ENCODE measurements at places on chromosomes 12 and 14.

DNA sequence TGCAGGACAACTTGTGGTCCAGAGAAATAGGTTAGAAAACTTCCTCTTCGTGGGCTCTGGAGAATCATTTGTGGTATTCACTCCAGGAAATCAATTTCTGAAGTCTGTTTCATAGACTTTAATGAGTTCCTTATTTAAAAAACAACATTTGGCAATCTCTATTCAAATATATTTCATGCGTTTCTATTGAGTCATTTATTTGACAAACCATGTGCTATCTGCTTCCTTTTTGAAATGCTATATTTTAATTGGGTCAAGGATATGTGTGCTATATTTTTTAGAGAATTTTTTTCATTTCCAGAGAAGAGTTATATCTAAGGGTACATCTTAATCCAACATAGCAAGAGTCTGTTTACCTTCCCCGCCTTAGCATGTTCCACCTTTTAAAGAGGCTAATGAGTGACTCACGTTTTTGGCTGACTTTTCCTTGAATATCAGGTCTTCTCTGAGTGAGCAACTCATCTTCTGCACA lies 252.4 kb upstream of the EGLN3 start:
- peak; percentile 9 for DNase-seq

DNA sequence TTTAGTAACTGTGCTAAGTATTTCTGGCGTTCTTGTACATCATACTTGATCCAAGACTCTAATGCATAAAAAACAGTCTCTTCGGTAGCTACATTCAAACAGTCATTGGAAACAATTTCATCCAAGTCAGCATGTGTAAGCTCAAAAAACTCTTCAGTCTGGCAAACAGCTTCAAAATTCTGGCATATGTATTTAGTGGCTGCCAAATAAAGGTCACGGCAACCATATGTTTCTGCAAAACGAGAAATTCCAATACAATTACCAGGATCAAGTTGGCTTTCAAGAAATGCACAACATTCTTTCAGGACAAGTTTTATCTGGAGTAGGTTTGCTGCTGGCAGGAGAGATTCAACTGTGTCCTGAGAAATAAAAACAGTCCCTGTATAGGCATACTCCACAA lies 16.5 kb downstream of the KLHL28 start:
- peak; percentile 30 for DNase-seq

DNA sequence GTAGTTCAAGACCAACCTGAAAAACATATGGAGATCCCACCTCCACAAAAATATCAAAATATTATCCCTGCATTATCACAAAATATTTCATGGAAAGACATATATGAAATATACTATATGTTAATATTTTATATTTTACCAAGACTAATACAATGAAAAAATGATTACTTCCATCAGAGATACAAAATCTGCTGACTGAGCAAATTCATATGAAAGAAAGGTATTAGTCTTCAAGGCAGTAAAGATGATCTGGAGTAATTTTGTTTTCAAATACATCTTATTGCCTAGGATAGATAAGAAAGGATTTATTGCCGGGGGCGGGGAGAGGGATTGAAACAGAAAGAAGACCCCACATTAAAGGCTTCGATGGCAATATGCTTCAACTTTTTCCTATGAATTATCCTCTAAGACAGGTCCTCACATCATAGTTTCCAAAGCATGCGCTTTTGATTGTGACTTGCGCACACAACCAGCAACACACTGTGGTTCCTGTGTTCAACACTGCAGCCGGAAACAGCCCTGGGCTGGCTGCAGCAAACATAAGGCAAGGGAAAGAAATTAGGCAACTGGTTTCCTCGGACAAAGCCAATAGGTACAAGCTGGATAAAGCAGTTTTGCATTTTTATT lies 83.2 kb downstream of the SPPL3 start:
- DNase-seq = no peak

- DNase-seq = no peak
These were observed 1.3 kb downstream of the TRPV4 start for GRCh38 chr12:109831929-109832328.

DNA sequence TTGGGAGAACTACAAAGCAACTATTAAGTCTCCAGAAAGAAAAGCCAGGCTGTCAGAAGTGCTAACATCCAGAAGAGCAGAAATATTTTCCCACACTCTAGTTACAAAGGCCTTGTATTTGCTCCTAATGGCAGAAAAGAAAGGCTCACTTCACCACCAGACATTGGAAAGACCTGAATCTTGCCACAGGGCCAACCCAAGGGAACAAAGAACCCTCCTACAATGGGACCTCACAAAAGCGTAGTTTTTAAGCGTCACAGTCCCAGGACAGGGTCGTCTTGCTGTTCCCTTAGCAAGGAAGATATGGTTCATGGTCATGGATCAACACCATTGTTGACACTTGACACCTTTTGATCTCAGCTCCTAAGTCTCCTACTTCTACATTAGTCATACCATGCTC lies 119.1 kb downstream of the RPS29 start:
- DNase-seq = no peak

- DNase-seq = no peak
These were observed 14.9 kb downstream of the C2CD5 start for GRCh38 chr12:22529281-22530060.

- no peak for DNase-seq
These were observed 117.9 kb downstream of the PDE3A start for GRCh38 chr12:20486233-20486632.

DNA sequence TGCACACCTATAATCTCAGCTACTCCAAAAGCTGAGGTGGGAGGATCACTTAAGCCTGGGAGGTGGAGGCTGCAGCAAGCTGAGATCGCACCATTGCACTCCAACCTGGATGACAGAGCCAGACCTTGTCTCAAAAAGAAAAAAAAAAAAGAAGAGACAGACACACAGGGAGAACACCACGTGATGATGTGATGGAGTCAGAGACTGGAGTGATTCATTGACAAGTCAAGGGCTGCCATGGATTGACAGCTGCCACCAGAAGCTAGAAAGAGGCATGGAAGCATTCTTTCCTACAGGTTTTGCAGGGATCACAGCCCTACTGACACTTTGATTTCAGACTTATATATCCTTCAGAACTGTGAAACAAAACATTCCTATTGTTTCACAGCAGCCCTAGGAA lies 3.5 kb upstream of the HCFC2 start:
- no peak for DNase-seq

GRCh38 chr14:83120187-83120586 lies 1586.5 kb upstream of the SEL1L start:
- no peak for DNase-seq

- peak; percentile 85 for DNase-seq
These were observed 824 bp downstream of the TBK1 start for GRCh38 chr12:64452559-64453329.

- no peak for DNase-seq
These were observed 90.0 kb downstream of the RNF34 start for GRCh38 chr12:121489874-121490273.

DNA sequence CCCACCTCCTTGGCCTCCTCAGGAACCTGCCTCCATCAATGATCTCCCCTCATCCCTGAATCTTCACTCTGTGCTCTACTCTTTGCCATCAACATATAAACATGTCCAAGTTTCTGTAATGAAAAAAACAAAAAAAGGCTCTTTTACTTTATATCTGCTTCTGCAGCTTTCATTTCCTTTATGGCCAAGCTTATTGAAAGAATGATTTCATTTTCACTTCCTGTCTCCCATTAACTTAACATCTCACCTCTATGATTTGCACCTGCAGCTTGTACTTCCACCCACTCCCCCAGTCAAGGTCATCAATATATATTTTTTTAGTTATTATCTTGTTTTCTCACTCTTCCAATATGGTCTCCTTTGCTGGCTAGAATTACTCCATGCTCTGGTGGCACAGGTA lies 15.6 kb upstream of the RNU6-7 start:
- DNase-seq = no peak

DNA sequence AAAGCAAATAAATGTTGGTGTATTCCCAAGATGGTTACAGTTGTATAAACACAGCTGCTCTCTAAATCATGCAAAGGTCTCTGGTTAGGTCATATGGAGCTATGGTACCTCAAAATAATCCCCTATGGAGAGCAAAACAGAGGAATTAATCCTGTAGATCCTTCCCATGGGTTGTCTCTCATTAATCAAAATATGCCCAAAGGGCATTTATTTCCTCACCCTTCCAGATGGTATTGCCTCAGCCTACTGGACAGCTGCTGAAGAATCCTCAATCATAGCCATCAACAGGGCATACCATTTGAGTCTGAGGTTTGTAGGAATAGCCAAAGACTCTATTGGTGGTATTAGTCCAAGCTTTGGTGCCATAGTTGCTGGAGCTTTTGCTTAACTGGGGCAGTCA lies 360.9 kb downstream of the RPL10L start:
- no peak for DNase-seq

DNA sequence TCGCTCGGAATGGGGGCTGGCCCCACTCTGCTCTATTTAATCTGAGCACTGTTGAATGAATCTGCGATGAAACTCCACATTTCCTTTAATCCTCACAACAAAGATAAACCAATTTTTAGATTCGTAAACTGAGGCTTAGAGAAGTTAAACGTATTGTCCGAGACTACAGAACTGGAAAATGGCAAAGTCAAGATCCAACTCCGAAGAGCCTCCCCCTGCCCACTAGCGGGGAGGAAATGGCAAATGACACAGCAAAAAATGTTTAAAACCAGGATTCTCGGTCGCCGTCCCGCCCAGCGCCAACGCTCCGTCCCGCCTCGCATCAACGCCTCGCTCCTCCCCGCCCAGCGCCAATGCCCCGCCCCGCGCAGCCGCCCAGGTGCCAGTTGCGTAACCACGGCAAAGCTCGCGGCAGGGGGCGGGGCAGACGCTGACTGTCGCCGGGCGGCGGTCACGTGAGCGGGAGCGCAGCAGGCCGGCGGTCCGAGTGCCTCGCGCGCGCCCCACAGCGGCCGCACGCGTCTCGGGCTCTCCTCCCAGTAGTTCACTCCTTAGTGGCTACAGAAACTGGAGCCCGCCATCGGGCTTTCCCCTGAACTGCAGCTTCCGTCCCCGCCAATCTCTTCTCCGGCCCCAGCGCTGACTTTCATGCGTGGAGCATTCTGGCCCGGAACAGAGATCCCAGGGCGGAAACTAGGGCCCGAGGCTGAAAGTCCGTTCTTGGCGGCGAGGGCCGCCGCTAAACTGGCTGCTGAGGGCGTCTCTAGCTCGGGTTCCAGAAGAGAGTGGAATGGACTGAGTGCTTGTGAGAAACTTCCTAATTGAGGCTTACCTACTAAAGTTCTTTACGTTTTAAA lies 13.6 kb upstream of the LRRC23 start:
- peak; percentile 91 for DNase-seq

GRCh38 chr12:61879229-61879628 lies 381.0 kb upstream of the USP15 start:
- no peak for DNase-seq

- no peak for DNase-seq
These were observed 5.3 kb downstream of the GYS2 start for GRCh38 chr12:21599143-21599999.

- DNase-seq = peak; percentile 2
These were observed 60.9 kb upstream of the OR4E1 start for GRCh38 chr14:21734457-21735074.

Measured in stromal cell of bone marrow (primary cell).